Hippocampal formation (tissue), 2 donors: ENCODE measurements at places on chromosomes 7 and 10.
A peak's percentile ranks its signal among the peaks of the same experiment; 100 is the strongest.

DNA sequence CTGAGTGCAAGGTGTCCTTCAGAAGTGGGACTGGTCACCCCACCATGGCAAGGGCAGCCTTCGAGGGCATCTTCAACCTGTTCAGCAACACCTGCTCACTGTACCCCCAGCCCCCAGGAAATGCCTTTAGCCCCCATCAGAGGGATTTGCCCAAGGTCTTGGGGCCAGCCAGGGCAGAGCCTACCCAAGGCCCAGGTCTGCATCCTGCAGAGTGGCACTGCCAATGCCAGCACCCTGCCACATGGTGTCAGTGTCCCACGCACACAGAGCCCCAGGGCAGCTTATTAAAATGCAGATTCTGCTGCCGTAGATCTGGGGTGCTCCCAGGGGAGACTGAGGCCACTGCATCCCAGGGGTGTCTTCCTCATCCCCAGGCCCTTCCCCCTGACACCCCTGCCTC, 106.2 kb upstream of the KCTD7 start:
- no peak for DNase-seq

DNA sequence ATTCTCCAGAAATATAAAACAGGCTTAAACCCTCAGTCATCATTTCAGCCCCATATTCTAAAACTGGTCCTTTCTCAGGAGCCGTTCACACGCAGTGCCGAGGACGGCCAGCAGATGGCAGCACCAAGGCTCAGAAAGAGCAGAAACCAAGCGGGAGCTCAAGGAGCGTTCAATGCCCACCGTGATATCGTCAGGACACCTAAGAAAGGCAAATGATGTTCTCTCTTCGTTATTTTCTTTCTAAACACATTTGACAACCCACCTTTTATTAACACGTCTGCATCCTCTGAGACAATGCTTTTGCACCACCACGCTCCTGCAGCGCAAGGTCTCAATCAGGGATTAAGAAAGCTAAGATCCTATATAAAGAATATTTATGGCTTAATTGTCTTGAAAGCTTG, 45.7 kb upstream of the RBM33 start:
- peak; percentile 48 for DNase-seq

- DNase-seq = no peak
These were observed 290.7 kb downstream of the CACNA2D1 start for GRCh38 chr7:82152858-82153257.

DNA sequence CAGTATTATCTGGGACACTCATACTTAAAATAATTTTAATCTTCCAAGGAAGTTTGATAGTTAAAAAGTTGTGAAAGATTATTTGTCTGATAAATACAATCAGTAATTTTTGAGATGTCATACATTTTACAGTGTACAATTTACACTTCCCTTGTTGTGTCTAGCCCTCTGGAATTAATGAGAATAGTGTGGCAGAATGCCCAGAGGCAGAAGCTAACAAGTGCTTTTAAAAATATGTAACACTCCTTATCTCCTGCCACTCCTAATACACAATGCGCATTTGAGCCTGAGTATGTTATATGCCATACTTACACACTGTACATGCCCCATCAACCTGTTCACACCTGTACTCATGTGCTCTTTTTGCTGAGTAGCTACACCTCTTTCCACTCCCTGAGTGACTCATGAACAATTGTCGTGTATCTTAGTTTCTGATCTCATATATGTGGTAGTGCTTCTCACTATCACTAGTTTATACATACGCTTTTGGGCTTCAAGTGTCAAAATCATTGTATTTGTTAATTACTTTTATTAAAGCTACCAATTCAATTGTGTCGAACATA, 106.9 kb upstream of the GNAI1 start:
- DNase-seq = no peak

DNA sequence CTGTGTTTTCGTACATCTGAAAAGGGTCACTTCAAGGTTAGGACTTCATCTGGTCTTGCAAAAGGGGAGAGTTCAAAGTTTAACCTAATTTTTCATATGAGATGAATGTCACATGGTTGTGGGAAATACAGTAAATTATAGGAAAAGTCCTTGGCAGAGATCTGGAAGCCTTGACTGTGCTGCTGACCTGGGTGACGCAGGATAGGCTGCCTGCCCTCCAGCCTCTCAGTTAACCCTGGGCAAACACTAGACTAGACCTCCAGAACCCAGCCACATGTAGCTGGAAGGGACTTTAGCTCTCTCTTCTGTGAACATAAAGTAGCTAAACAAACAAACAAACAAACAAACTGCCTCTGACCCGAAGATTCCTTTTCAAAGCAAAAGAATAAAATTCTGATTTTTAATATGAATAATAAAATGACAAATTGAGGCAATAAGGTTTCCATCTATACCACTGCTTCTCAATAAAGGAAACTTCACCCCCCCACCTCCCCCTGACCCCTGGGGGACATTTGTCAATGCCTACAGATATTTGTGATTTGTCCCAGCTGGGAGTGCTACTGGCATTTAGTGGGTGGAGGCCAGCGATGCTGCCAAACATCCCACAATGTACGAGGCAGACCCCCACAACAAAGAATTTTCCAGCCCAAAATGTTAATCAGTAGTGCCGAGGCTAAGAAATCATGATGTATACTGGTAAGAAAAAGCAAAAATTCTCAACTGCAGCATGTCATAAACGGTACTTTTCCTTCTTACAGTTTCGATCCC, 75.2 kb upstream of the PRR15 start:
- DNase-seq = no peak

GRCh38 chr7:108662783-108663362, 93.2 kb downstream of the DNAJB9 start:
- DNase-seq = no peak

- DNase-seq = no peak
These were observed 78.1 kb downstream of the VSTM4 start for GRCh38 chr10:49037187-49037586.

DNA sequence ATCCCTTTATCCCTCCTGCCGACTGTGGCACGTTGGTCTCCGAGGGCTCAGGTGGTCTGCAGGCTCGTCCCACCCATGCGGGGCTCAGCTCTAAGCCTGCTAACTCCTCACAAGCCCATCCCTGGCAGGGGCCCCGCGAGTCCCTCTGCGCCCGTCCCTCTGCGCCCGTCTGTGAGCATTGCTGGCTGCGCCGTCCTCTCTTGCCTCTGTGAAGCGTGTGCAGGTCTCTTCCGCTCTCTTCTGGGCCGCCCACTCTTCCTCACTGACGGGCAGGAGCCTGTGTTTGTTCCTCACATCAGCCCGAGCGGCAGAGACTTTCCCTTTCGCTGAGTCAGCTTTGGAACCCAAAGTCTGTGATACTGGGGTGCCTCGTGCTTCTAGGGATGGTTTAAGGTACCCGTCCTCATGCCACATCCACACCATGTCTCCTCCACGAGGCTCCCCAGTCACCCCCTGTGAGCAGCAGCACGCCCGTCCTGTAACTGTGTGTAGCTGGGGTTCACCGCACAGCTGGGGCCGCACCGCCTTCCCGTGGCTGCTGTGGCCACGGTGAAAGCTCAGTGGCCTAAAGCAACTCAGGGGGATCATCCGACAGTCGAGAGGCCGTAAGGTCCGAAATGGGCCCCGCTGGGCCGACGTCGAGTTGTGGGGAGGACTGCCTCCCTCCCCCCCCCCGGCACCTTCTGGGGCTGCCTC, 35.5 kb downstream of the ADGRA1 start:
- no peak for DNase-seq

- no peak for DNase-seq
These were observed 238.9 kb downstream of the CAMK1D start for GRCh38 chr10:12588091-12588860.

DNA sequence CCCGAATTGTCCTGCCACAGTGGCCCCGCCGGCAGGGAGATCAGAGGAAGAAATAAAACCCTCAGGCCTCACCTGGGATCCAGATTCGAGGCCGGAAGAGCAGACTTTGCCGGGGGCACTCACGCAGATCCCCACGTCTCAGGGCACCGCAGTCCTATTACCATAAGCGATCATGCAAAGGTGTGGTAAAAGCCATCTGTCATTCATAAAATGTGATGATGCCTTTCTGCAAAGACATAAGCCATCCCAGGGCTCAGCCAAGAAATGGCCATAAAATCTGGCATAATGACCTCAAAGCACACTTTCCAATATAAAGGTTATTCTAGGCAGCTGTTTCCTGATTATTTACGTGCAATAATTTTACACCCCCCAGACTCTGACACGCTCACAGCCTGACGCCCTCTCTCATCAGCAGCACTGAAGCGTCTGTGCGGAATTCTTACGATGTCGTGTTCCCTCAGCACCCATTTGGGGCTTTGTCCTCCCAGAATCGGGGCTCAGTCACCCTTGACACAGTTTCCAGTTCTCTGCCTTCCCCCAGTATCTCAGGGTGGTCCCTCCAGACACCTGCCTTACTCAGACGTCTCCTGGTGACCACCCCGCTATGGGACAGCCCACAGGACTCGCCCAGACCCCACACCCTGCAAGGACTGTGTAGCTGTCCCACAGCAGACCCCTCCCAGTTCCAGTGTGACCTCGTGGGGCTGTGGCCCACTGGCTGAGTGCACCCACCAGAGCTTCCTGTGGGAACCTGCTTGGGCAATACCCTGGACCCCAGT, 74.3 kb upstream of the FAM20C start:
- DNase-seq = no peak

DNA sequence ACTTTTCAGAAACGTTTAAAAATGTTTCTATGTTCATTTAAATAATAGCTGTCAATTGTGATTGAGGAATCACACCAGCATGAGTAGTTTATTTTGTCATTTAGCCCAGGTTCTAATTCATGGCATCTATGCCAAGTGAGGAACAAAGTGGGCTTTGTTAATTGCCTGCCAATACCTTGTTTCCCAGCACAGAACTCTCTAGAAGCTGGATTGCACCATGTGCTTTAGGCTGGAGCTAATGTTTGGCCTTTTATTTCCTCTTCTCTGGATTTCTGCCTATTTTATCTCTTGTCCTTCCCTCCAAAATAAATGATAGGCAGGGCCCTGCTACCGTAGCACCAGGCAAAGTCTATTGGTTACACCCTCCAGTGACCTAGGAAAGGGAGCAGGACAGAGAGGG, 109.9 kb upstream of the ITGB1 start:
- no peak for DNase-seq

GRCh38 chr10:89793649-89794254, 92.4 kb downstream of the KIF20B start:
- DNase-seq = peak; percentile 12

- DNase-seq = no peak
These were observed 19.0 kb downstream of the MINPP1 start for GRCh38 chr10:87523731-87524130.

- no peak for DNase-seq
These were observed 267.5 kb downstream of the CELF2 start for GRCh38 chr10:11285171-11285570.

- no peak for DNase-seq
These were observed 2.9 kb upstream of the TARP start for GRCh38 chr7:38276096-38276877.
